DMS79 (cell line): ENCODE measurements at places on chromosomes 12 and 14.

DNA sequence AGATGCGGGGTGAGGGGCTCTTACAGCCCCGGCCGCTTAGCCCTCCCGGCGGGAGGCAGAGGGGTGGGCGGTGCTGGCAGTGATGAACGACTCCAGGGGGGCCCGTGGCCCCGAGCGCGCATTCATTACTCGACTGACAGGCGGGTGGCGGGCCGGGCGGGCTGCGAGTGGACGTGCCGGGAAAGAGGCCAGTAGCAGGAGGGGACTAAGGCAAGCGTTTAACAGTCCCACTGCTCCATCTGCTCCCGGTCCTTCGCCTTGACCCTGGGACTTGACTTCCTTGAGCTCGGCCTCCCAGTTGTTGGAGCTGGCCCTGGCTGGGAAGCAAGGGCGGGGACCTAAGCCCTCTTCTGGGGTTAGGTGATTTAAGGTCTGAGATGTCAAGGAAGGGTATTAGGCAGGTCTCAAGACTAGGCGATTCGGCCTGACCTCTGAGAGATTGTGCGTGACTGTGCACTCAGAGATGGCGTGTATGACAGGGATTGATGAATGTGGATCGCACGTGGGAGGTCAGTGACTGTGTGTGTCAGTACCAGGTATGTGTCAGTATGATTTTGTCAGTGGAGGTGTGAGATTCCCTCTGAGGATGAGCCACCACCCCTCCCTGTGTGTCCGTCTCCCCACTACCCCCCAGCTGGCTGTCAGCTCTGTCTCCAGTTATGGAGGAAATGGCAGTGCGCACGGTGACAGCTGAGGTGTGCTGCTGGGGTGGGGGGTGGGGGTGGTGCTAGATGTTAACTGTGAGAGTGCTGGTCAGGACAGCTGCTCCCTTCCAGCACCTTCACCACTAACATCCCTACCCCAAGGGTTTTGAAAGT lies 3.6 kb upstream of the DNAJC22 start:
- no peak for DNase-seq

GRCh38 chr12:100820314-100820713 lies 25.7 kb downstream of the ANO4 start:
- no peak for DNase-seq

DNA sequence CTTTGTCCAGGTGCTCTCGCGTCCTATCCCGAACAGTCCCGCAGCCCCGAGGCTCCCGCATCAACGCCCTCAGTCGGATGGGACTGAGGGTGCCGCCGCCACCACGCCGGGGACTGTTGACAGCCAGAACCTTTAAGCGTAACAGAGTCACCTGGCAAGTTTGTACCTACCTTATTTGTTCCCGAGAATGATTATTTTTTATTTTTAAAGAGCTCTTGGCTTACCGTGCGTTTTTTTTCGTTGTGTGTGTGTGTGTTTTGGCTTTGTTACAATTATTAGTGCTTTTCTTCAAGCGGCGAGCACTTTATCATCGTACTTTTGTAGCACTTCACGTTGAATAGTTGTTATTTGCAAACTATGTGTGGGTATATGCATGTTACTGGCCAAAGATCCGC lies 463 bp downstream of the COA8 start:
- DNase-seq: no peak

GRCh38 chr12:93894391-93895088 lies 217.4 kb downstream of the CRADD start:
- no peak for DNase-seq

GRCh38 chr14:19918553-19919264 lies 1.7 kb upstream of the OR4K5 start:
- no peak for DNase-seq

GRCh38 chr12:6697584-6698351 lies 2.8 kb downstream of the PIANP start:
- no peak for DNase-seq

- DNase-seq: no peak
Observed at GRCh38 chr14:27278341-27278740, 680.5 kb upstream of the NOVA1 start.

GRCh38 chr14:75399843-75400775 lies 27.7 kb upstream of the JDP2 start:
- DNase-seq: peak; percentile 100

- DNase-seq: peak; percentile 62
Observed at GRCh38 chr14:21070610-21071224, 613 bp downstream of the ARHGEF40 start.

GRCh38 chr14:89107626-89108025 lies 283.2 kb downstream of the TTC8 start:
- peak; percentile 47 for DNase-seq

DNA sequence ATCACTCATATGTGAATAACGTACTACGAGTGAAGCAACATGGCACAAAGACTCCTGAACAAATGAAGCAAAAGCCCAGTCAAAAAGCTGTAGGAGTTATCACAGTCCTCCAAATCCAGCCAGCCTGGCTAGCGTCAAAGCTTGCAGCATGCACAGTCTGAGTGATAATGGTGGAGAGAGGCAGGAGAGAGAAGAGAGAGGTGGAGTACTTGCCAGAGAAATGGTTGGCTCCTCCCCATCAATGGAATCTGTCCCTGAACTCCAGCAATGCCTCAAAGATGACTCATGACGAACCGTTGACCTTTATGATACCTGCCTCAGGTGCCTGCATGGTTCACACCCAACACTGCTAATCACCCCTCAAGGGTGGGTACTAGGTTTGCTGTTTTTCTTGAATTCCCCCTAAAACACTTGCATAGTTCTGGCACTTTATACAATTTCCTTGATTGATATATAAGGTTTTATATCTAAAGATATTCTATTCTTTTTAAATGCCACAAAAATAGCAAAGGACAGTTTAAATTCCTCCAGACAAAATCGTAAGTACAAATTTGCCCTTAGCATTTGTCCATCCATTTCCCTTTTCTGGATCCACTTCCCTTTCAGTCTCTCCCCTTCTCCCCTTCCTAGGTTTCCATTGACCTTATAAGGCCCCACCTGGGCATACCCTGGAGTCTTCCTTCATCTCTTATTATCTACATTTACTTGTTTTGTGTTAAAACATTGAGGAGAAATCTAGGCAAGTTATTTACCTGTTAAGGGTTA lies 10.2 kb downstream of the ARHGDIB start:
- DNase-seq: no peak

GRCh38 chr12:9071518-9071917 lies 44.2 kb downstream of the A2M start:
- DNase-seq: no peak

DNA sequence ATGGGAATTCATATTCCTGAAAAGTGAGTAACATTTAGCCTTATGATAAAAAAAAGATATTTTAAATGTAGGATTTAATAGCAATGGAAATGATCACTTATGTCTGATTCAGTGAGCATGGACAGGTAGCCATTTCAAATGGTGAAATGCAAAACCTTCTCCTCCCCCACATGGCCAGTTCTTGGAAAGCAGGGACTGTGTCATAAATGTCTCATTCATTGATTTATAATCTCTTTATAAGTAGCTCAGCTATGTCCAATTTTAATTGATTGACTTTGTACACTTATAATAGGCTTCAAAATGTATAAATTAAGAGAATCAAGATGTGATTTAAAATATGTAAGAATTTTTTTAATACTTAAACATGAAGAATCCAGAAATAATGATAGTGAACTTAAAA lies 24.6 kb upstream of the SCFD1 start:
- no peak for DNase-seq

DNA sequence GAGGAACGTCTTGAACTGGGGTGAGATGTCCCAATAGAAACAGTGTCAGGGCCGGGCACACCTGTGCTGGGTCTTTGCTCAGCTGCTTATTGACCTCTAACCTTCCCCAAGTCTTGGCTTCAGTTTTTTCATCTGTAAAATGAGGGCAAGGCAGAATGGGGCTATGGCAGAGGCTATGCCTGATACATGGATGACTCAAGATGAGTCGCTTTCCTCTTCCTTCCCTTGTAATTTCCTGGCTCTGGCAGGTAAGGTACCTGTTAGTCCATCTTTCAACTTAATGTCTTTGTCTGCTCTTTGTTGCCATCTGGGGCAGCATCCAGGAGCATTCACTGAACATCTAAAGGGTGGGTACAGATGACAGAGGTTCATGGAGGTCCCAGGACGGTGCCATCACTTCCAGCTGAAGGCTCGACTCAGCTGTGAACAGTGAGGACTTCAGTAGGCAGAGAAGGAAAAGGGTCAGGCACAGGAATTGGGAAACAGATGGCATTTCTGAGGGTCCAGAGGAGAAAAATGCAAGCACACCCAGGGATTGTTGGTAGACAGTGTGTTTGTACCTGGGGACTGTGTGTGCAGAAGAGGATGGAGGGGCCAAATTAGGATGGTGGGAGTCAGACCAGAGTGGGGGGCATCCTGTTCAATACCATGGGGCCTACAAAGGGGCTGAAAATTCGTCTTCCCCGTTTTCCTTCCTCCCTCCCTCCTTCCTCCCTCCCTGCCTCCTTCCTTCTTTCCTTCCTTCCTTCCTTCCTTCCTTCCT lies 268.3 kb downstream of the VRK1 start:
- DNase-seq: no peak

- DNase-seq: no peak
Observed at GRCh38 chr12:12081836-12082497, 11.2 kb downstream of the BCL2L14 start.

GRCh38 chr12:10310926-10311720 lies 3.5 kb downstream of the KLRD1 start:
- DNase-seq: no peak

GRCh38 chr14:34275078-34275477 lies 187.0 kb downstream of the SPTSSA start:
- DNase-seq: no peak

DNA sequence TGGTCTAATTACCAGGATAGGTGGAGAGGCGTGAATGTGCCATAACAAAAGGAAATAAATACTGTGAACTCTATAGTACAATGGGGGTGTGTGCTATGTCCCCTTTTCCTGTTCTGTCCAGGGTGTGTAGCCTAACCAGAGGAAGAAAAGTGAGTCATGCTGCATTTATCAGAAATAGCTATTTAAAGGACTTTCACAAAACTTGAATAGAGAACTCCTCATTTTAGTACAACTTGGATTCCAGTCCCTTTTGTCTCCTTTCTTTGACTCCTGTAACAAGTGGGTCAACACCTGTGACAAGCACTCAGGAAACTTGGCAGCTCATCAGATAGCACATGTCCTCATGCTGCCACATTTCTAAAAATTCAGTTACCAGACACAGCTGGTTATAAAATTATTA lies 123.4 kb downstream of the CCDC91 start:
- no peak for DNase-seq

DNA sequence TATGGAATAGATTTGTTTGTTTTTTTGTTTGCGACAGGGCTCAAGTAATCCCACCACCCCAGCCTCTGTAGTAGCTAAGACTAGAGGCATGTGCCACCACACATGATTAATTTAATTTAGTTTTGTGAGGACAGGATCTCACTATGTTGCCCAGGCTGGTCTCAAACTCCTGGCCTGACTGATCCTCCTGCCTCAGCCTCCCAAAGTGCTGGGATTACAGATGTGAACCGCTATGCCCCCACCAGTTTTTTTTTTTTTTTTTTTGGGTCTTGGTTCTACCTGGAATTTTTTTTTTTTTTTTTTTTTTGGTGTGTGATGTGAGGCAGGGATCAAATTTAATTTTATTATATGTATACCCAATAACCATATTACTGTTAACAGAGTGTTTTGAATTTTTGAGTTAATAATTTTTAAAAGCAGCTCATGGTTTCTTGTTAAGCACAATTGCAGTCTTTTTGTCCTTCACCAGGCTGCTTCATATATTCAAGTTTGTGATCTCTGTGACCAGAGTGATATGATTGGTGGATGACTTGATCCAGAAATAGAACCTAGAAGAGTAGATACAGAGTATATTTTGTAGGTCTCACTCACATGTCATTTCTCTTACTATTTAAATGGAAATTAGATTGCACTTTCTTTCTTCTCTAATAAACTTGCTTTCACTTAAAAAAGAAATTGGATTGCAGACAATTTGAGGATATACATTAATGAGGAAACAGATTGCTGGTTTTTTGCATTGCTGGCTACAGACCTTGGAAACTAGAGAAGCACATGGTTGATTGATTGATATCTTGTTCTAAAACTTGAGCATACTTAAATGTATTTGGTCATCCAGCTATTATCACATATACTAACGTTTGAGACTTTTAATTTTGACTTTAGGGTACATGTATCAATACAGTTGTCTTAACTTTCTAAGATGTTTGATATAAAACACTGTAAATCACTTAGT lies 13.2 kb downstream of the ADIPOR2 start:
- DNase-seq: no peak

DNA sequence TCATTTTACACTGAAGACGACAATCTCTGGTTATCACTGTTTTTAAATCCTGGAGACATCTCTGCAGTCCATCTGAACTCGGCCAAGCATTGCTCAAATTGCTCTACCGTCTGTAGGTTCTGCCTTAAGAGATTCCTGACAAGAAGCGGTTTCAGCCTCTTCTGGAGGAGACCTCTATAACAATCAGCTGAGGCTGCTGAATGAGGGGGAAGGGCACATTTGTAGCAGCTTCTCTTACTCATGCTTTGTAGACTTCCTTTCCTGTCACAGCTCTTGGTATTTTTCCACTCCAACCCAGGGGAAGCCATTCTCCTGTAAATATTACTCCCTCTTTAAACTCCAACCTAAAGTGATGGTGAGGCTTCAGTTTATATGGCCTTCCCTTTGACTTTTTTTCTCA lies 3.0 kb downstream of the ARG2 start:
- peak; percentile 76 for DNase-seq

DNA sequence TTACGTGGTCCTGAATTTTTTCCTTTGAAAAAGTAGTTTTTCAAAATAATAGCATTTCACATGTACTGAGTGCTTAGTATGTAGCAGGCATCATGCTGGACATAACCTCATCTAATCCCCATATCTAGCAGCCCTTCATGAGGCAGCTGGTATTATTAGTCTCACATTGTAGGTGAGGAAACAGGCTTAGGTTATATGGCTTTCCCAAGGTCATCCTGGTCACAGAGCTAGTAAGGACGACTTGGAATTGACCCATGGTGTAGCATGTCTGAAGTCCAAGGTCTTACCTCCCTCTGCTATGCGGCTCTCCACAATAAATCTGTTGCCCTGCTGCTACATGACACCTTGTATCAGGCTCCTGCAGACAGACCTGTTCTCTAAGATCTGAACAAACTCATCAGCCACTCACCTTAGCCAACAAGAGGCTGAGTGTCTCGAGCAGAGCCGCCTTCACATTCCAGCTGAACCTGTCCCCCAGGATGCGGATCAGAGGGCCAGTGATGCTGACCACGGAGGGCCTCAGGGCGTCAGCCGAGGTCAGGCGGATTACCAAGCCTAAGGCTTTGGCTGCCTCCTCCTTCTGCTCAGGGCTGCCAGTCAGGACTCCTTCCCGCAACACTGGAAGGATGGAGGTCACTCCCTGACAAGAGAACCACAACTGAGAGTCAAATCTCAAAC lies 19.7 kb upstream of the RAB35 start:
- no peak for DNase-seq

- no peak for DNase-seq
Observed at GRCh38 chr12:76627346-76628135, 68.0 kb upstream of the OSBPL8 start.

- no peak for DNase-seq
Observed at GRCh38 chr14:85534458-85535293, 4.7 kb downstream of the FLRT2 start.

DNA sequence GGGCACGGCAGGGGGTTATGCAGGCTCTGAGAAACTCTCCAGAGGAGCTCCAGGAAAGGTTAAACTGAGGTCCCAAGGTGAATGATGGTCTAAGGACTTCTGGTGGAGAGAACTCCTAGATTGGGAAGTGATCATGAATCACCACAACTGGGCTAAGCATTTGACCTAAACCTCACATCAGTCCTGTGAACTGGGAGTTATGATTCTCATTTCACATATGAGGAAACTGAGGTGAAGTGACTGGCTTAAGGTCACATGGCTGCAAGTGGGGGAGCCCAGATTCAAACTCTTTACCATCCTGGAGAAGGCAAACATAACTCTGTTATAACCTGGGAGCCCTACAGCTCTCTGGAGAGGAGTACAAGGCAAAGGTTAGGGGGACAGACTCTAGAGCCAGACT lies 4.2 kb downstream of the RARG start:
- DNase-seq: no peak
